ENCODE measurements at places on chromosomes 3 and 15. TPM values are rescaled to one million over a fixed set of nuclear protein-coding genes. Genes with fewer than 3 reads are reported as not detected.

The HTD2 gene
- total RNA-seq, result 8.6 TPM

The GATA2 gene
- not detected for total RNA-seq

The EPHA6 gene
- total RNA-seq, result not detected

The SLC38A3 gene
- not detected for total RNA-seq

The SH3GL3 gene
- total RNA-seq, result not detected

DNA sequence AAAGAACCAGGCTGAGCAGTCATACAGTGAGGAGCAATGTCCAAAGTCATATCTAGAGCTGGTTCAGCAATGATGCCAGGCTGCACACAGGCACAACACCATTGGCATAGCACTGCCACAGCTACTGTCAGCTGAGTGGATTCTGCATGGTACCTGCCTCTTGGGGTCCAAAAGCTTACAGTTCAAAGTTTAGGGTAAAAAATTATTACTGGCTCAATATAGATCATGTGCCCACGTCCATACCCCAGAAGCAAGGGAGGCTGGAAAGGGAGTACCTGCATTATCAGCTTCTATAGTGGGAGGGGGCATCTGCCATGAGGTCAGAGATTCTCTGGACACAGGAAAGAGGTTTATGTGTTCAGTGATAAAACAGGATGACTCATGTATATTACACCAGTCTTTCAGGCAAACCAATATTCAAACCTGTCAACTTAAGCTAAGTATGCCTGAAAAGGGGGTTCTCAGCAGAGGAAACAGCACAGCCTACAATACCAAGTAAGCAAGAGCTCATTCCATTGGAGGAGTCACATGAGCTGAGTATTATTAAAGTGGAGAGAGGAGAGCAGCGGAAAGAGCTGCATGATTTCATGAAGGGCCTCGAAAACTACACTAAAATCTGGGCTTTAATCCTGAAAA is 99.0 kb downstream of the ANO10 start:
- DNase-seq, result no peak

DNA sequence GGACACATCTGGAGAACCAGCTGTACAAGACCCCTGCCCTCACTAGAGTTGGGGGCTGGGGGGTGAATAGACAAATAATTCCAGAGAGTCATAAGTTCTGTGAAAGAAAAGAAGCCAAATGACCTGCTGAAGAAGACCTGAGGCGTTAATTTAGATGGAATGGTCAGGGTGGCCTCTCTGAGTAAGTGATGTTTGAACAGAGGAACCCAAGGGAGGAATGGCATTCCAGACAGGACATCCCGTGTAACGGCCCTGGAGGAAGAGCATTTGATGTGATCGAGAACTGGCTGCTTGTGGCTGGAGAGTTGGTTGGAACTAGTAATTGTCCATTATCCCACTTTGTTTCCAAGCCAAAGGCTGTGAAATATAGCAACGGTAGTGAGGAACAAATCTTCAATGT is 1.7 kb downstream of the NR2C2 start:
- no peak for DNase-seq

DNA sequence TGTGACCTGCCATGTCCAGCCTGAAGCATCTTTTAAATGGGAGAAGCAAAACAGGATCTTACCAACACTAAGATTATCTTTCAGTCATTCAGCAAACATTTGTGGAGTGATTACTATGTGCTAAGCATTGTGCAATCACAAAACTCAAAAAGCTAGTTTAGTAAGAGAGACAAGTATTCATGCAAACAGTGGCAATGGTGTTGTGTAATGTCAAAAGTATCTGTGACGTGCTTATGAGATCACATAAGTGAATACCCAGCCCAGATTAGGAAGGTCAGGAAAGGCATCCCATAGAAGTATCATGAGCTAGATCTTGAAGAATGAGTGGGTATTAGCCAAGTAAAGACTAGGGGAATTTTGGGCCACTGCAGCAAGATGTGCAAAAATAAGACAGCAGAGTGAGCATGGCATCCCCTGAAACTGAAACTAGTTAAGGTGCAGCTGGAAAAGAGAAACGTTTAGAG is 32.1 kb downstream of the SEC62 start:
- DNase-seq, result no peak

GRCh38 chr3:72169561-72170472 is 384.9 kb upstream of the PROK2 start:
- DNase-seq, result no peak

GRCh38 chr3:169558371-169558770 is 105.1 kb downstream of the MECOM start:
- no peak for DNase-seq

- no peak for DNase-seq
These were observed 46.0 kb downstream of the SLC7A14 start for GRCh38 chr3:170539897-170540296.

DNA sequence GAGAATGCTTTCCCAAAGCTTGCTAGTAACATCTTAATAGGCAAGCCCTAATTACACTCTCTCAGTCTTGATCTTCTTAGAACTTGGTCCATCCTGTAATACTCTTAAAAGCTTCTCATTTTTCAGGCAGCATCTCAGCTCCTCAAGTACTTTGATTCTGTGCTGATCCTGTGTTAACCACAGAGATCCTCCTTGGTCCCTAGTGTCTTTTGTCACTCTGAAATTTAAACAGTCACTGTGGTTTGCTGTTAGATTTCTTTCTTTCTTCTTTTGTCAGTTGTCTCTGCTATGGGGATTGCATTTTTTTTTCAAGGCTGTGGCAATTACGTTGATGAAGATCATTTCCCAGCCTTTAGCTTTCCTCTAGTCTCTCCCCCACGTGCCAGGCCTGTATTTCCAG is 26.0 kb upstream of the UBE3A start:
- no peak for DNase-seq

DNA sequence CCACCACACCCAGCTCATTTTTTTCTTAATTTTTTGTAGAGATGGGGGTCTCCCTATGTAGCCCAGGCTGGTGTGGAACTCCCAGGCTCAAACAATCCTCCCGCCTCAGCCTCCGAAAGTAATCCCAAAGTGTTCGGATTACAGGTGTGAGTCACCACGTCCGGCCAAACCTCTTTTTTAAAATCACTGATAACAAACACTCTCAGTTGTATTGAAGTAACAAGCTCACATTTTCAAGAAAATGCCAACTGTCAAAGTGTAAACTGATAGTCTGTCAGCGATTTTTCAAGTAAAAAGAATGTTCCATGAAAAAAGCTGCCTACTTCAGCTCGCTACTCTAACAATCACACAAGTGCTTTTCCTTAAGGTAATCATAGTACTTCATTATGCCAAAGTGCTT is 33.4 kb downstream of the UBXN7 start:
- no peak for DNase-seq

GRCh38 chr3:38054499-38055001 is 15.5 kb downstream of the DLEC1 start:
- no peak for DNase-seq

Measured in naive thymus-derived CD8-positive, alpha-beta T cell (primary cell).